ENCODE measurements at places on chromosomes 3 and 15.

GRCh38 chr3:40179016-40179415, 130.5 kb upstream of the EIF1B start:
- no peak for DNase-seq

GRCh38 chr15:32796856-32797255, 79.1 kb downstream of the GREM1 start:
- no peak for DNase-seq

GRCh38 chr3:30602946-30603345, 3.5 kb upstream of the TGFBR2 start:
- no peak for DNase-seq

GRCh38 chr3:60096403-60096802, 1046.6 kb upstream of the CFAP20DC start:
- DNase-seq: no peak

- DNase-seq: no peak
Observed at GRCh38 chr3:195565716-195566115, 18.0 kb downstream of the APOD start.

- no peak for DNase-seq
Observed at GRCh38 chr3:151476344-151477018, 15.6 kb upstream of the IGSF10 start.

- DNase-seq: no peak
Observed at GRCh38 chr3:86178095-86178494, 812.9 kb downstream of the VGLL3 start.

- no peak for DNase-seq
Observed at GRCh38 chr3:129812589-129812988, 80.9 kb downstream of the TMCC1 start.

DNA sequence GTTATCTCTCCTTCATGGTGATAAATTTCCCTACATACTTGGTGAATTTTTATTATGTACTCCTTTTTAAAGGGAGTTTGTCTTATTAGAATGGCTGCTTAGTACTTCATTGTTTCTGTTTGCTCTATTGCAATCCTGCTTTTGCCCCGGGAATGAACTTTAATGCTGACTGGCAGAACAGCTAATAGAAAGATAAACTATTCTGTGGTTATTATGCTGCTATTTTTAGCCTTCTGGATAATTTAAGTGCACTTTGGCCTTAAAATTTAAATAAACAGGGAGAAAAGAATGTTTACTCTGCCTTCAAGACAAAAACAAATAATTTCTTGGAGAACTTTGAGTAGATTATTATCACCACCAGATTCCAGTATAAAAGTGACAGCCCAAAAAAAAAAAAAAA, 413.8 kb upstream of the CCDC54 start:
- no peak for DNase-seq

- DNase-seq: no peak
Observed at GRCh38 chr3:89762405-89762804, 655.0 kb downstream of the EPHA3 start.
